Fibroblast of the conjunctiva (primary cell): ENCODE measurements at places on chromosomes 1 and 21.
A peak's percentile ranks its signal among the peaks of the same experiment; 100 is the strongest.

DNA sequence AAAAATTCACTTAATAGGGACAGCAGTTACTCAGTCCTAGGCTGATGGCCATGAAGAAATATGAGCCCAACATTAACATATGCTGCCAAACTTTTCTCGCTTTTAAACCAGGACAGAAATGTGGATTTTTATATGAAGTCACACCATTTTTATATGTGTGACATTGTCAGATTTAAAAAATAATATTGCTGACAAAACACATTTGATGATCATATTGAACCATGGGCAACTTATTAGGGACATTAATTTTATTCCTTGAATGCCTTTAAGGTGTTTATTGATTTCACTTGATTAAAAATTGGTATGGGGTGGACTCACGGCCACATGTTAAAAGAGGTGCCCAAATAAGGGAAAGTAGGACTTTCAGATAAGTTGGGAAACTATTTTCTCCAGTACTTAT, 58.6 kb downstream of the RPRD2 start:
- DNase-seq = no peak

DNA sequence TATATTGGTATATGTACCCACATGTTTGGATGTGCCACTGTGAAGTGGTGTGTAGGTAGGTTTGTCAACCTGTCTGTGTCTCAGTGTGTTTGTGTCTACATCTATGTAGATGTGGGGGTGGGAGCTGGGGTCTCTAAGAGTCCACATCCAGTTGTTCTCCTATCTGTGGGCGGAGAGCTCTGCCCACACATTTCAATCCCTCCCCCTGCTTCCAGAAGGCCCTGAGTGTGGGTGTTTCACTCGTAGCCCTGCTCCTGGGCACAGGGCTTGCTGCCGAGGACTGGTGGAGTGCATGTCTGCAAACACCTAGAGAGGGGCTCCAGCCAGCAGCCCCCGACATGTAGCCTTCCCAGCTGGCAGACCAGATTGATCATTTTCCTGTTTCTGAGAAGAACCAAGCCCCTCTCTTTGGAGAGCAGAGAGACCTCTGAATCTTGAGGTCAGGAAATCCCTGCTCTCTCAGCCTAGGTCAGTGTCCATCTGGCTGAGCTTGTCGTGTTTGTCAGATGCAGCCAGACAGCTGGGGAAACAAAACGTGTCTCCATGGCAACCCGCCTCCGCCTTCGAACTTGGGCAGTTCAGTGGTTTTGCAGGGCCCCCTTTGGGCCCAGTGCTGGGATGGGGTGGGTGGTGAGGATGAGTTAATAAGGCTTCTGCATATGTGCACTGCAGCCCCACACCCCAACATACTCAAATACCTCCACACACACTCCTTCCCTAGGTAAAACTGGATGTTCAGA, 31.2 kb upstream of the SYNC start:
- DNase-seq = no peak

DNA sequence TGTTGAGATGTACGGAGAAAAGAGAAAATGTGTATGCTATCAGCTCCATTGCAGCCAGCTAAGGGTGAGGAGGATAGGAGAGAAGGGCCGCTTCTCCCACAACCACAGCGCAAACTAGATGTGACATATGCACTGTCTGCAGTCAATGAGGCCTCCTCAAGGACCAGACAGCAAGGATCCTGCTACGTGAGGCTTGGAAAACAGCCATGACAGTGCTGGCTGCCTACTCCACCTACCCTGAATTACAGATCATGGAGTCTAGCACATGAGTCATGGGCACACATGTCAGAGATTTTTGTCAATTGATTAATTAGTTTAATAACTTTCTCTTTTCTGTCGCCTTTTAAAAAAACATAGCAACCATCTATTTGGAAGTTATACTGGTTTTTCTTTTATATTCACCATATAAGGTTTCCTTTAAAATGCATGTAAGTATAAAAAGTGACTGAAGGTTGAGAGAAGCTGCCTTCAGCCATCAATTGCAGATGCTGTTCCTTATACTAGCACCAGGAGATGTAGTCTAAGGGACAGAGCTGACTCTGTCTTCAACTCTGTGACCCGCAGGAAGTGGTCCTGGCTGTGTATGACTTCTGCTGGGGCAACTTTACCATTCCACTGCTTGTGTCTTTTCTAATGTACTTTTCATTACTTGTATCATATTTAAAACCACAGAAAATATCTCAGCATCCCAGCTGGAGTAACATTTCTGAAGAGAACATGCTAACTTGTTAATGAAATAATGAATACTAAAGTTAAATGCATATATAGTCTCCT, 3.1 kb downstream of the VPS26C start:
- DNase-seq = no peak

DNA sequence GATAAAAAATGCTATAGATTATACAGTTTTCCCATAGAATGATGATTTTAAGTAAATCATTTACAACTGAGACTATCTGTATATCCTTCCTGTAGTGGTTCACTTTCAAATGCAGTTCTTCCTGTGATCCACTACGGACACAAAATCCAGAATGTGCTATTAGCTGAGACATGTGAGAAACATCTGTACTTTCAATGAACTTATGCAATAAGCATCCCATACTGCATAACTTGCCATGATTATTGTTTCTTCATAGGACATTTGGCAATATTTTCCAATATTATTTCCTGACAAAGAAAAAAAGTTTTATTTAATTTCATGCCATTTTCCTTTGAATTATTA, 83.5 kb upstream of the PRDX6 start:
- DNase-seq = peak; percentile 58

DNA sequence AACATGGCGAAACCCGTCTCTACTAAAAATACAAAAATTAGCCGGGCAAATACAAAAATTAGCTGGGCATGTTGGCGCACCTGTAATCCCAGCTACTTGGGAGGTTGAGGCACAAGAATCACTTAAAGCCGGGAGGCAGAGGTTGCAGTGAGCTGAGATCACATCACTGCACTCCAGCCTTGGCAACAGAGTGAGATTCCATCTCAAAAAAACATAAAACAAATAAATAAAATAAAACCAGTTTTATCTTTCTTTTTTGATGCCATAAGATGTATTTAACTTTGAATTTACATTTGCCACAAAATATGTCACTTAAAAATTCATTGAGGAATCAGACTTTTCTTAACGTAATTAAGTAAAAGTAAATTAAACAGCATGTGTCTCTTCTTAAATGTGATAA, 113.3 kb upstream of the ERRFI1 start:
- DNase-seq = no peak

GRCh38 chr1:228941666-228942065, 206.4 kb downstream of the RHOU start:
- no peak for DNase-seq

DNA sequence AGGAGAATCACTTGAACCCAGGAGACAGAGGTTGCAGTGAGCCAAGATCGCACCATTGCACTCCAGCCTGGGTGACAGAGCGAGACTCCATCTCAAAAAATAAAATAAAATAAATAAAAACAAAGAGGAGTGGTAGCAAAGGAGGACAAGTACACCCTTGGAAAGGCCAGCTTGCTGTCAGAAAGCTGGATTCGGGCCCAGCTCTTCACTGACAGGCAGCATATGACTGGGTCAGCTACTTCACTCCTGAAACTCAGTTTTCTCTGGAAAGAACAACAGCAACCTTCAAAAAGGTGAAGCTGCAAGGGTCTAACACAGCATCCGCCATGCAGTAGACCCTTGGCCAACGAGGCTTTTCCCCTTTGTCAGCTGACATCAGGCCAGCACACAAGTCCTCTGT, 156.0 kb upstream of the TIAM1 start:
- DNase-seq = no peak
